ENCODE measurements at places on chromosomes 7 and 10.
A peak's percentile ranks its signal among the peaks of the same experiment; 100 is the strongest.

DNA sequence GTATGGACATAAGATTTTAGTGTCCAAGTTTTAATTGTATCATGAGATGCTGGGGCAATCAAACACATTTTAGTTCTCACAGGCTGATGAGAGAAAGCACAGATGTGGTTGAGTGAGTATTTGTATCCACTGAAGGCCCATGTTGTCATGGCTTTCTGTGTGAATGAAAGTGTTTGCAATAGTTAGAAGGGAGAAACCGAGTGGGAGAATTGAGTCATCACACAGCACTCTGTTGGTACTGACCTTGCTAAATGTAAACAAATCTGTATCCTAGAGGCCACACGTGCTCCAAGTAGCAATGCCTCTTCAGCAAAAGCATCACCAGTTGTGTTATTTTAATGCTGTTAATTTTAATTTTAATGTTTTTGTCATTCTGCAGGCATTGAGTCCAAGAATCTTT, 121.2 kb downstream of the EMX2 start:
- peak; percentile 1 for DNase-seq

- no peak for DNase-seq
Observed at GRCh38 chr10:122197611-122198222, 73.4 kb upstream of the BTBD16 start.

GRCh38 chr10:133086247-133086646, 1.5 kb upstream of the ADGRA1 start:
- no peak for DNase-seq

DNA sequence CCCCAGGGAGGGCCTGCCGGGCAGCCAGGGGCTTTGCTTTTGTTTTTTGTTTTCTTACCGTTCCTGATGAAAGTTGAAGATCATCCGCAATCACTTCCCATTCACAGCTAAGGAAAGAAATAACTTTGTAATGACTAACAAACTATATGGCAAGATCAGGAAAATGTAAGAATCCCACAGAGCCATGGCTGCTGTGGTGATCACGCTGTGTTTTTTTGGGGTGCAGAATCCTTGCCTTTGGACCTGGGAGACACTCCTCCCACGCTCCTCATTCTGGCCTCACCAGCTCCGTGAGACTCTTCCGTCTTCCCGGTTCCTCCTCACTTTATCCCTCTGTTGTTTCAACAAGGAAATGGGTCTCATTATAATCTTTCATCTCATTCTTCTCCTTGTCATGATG, 443.0 kb upstream of the MGMT start:
- no peak for DNase-seq

GRCh38 chr10:46555713-46556514, 544 bp downstream of the GPRIN2 start:
- DNase-seq = no peak

DNA sequence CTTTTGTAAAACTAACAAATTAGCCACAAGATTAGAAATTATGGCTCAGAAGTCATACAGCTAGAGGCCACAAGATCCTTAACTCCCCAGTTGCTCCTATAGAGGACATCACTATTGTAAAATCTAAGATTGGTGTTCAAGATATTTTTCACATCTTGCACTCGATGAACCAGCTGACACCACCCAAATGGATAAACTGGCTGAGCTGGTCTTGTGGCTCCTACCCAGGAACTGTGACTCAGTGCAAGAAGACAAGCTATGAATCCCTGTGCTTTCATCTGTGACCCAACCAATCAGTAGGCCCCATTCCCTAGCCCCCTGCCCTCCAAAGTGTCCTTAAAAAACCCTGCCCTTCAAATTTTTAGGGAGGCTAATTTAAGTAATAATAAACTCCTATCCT, 27.9 kb upstream of the R3HCC1L start:
- no peak for DNase-seq

DNA sequence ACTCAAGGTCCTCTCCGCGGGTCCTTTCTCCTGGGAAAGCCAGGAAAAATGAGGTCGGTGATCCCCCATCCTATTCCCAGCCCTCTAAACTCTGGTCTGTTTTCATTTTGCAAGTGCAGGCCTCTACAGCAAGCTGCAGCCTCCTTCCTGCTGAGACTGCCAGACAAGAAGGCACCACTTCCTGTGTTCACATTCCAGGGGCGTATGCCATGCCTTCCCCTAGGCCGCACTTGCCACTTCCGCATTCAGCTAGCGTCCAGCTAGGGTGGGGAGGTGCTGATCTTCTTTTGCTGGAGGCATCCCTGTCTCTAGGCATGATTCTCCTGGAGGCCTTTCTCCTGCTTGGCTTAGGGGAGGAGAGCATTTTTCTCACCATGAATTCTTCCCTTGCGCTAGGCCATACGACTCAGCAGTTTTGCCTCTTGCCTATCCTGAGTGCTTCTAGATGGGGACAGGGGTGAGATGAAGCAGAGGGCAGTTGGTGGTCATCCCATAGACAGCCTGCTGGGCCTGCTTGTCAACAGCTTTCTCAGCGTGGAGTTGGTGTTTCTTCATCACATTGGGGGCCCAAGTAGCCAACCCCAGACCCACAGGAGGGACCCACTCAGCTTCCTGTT, 328.9 kb downstream of the RPS24 start:
- no peak for DNase-seq

GRCh38 chr7:134347567-134347966, 30.8 kb upstream of the SLC35B4 start:
- no peak for DNase-seq

DNA sequence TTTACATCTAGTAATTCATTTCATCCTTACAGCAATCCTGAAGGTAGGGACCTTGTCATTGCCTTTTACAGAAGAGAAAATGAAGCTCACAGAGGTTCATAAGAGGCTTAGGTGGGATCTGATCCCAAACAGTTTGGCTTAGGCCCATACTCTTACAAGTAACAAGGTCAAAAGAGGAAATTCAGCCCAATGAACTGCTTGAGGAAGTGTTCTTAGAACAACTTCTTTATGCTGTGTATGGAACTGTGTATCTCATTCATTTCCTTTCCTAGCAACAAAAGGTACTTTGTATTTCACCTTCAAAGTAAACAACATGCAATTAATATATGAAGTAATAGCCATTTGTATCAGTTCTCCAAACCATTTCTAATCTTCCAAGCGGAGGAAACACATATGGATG, 79.3 kb downstream of the AVL9 start:
- DNase-seq = no peak

- peak; percentile 53 for DNase-seq
Observed at GRCh38 chr7:108529341-108529740, 3.4 kb upstream of the PNPLA8 start.

DNA sequence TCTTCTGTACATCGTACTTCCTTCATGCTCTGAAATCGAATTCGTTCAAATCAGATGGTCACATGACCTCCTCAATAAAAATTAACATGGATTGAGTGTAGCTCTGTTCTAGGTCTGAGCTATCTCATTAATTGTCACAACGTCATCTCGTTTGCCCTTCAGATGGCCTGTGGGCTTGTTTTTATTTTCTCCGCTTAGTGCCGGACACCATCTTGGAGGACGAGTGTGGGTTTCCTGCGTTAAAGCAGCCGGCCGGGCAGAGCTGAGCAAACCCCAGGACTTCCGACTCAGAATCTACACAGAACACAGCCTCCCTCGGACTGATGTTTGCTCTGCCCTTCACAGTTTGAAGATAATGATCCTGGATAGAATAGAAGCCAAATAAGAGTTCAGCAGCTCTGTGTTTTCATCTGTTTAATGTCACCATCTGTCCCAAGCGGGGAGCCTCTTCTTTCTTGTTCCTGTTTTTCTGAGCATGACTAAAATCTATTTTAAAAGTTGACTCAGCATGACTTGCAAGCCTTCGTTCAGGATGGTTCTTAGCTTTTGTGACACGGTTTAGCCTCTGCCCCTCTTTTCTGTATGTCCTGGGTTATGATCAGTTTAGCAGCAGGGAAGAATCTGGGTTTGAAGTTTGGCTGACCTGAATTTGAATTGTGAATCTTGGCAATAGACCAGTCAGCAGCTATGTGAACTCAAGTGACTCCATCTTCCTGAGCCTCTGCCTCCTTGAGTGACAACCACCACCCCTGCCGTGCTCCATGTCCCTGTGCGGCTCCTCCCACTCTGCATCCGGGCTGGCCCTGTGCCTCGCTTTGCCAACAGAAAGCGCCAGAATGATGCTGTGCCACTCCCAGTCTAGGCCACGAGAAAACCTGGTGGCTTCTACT, 30.6 kb upstream of the GALNTL5 start:
- peak; percentile 72 for DNase-seq

- DNase-seq = peak; percentile 59
Observed at GRCh38 chr7:158976849-158977593, 120.7 kb downstream of the DYNC2I1 start.

GRCh38 chr7:16606704-16607103, 38.9 kb downstream of the ANKMY2 start:
- no peak for DNase-seq

- DNase-seq = no peak
Observed at GRCh38 chr10:51340845-51341610, 266.7 kb downstream of the PRKG1 start.

GRCh38 chr10:89738551-89739209, 37.3 kb downstream of the KIF20B start:
- DNase-seq = no peak

DNA sequence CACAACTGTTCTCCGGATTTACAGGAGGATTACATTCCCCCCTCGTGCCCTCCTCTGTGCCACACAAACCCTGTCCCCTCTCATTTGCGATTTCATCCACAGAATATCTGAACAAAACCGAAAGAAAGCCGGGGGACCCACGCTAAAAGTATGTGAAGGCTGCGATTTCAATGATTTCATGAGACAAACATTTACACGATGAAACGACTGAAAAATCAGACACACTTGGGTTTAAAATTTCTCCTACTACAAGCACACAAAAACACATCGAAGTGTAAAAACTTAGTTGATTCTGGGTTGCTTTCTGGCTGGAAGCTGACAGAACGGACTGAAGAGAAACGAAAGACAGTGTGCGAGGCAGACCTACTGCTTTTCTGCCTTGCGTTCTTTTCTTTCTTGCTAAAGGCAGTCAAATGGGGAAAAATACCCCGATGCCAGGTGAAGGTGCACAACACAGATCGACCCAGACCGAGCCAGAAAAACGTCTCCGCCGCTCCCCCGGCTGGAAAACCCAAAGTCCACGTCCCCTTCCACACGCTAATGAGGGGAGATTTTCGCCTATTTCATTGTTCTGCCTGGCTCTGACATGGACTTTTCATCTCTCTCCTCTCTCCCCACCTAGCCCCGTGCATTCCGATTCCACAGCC, 1.2 kb downstream of the HIPK2 start:
- peak; percentile 56 for DNase-seq

GRCh38 chr10:75083972-75084833, 27.3 kb upstream of the SAMD8 start:
- no peak for DNase-seq

- DNase-seq = no peak
Observed at GRCh38 chr7:147636553-147636952, 954.0 kb upstream of the C7orf33 start.

GRCh38 chr10:80259405-80259871, 30.0 kb downstream of the MAT1A start:
- DNase-seq = no peak

GRCh38 chr7:145624618-145625017, 492.0 kb upstream of the CNTNAP2 start:
- no peak for DNase-seq

DNA sequence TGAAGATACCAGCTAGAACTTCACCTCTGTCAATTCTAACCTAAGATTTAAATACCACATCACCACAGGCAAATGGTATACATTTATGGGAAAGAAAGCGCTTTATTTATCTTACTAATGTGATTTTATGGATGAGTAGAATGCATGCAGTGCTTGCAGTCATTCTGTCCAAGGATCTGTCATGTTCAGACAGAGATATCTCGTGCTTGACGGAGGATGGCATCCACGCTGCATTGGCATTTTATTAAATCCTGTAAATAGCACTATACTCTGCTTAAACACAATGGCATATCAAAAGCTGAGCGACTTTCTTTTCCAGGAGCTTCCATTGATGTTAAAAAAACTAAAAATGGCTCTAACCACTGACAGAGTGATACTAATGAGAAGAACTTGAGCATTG, 133.7 kb upstream of the CAV2 start:
- DNase-seq = no peak

DNA sequence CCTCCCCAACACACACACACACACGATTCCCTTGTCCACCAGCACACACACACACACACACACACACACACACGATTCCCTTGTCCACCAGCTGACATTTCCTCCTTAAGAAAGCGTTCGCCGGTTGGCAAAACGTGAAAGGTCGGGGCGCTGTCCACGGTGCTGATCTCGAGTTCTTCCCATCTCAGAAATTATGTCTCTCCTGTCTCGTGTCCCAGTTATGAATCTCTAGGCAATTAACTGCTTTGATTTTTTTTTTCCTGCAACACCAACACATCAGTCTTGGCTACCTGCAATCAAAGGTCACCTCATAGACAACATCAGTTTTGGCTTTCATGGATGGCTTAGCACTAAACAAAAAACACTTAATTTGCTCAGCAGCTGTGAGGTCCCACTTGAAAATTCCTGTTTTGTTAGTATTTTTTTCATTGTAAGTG, 1.9 kb downstream of the INA start:
- peak; percentile 12 for DNase-seq

GRCh38 chr7:37703361-37703760, 19.8 kb downstream of the GPR141 start:
- DNase-seq = no peak

DNA sequence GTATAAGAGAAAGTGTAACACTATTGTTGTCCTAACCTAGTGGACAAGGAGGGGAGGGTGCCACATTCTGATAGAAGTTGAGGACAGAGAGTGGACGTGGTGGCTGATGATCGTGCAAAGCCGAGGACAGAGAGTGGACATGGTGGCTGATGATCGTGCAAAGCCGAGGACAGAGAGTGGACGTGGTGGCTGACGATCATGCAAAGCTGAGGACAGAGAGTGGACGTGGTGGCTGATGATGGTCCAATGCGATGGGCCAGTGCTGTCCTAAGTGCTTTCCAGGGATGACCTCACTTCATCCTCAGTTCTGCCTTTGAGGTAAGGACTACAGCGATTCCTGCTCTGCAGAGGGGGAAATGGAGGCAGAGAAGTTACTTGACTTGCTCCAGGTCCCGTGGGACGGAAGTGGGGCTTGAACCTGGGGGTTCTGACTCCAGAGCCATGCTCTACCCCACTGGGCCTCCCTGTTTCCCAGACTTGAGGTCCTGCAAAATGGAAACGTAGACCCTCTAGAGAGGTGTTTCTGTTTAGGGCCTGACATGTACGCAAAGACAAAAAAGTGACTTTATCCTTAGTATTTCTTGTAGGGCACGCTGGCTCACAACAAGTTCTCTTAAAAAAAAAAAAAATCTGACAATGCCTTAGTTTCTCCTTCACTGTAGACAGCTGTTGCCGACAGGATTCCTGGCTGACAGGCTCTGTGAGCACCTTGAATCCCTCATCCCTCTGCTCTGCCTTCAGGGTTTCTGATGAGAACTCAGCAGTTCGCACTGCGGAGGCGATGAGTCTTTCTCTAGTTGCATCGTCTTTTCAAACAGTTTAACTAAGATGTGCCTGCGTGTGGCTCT, 20.3 kb upstream of the NCAPG2 start:
- no peak for DNase-seq

GRCh38 chr7:37065779-37066271, 341.5 kb upstream of the AOAH start:
- no peak for DNase-seq
